ENCODE measurements at places on chromosomes 3 and 15.
A peak's percentile ranks its signal among the peaks of the same experiment; 100 is the strongest.

- peak overlapping the region; percentile 93 for H3K27ac ChIP-seq
- DNase-seq = peak; percentile 85
- peaks cover 12% of the 10 kb centered on the region for H3K4me1 ChIP-seq
- no peaks in the 10 kb centered on the region for H3K27me3 ChIP-seq
- H3K36me3 ChIP-seq = no peaks in the 10 kb centered on the region
Measured at GRCh38 chr3:187935623-187936156, 190.4 kb upstream of the BCL6 start.

DNA sequence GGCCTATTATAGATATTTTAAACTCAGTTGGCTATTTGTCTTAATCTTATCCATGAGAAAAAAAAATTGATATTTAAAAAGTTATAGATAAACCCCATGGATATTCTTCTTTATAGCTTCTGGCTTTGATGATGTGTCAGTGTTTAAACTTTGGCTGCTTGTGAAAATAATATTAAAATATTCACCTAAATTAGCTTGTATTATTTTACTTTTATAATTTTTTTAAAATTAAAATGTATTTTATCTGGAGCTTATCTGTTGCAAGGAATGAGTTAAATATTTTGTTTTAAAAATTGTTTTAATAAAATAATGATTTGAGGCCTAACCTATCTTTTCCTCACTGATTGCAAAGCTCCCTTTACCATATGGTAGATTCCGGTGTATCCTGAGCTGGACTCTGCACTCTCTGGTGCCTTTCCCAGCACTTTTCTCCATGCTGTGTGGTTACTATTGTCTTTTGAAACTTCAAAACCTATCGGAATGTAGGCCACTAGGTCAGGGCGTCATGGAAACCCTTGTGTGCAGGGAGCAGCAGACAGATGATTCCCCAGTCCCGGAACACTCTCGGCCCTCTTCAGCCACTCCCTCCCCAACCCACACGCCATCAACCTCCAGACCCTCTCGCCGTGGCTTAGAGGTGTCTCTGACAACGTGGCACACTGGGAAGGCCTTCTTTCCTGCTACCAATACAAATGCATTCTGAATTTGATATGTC is 252.3 kb upstream of the ATP10A start:
- H3K27me3 ChIP-seq = no peaks in the 10 kb centered on the region
- no peak for DNase-seq
- no peak overlapping the region for H3K4me3 ChIP-seq

- no peak for DNase-seq
- H3K4me1 ChIP-seq = no peaks in the 10 kb centered on the region
- H3K36me3 ChIP-seq = no peaks in the 10 kb centered on the region
- peak overlapping the region; percentile 72 for H3K27ac ChIP-seq
Measured at GRCh38 chr3:79012530-79012913, 755.3 kb downstream of the ROBO1 start.

- H3K4me1 ChIP-seq = peaks cover 5% of the 10 kb centered on the region
- H3K36me3 ChIP-seq = no peaks in the 10 kb centered on the region
- H3K27ac ChIP-seq = no peak overlapping the region
- no peaks in the 10 kb centered on the region for H3K27me3 ChIP-seq
Measured at GRCh38 chr15:70615435-70616310, 147.7 kb downstream of the UACA start.

DNA sequence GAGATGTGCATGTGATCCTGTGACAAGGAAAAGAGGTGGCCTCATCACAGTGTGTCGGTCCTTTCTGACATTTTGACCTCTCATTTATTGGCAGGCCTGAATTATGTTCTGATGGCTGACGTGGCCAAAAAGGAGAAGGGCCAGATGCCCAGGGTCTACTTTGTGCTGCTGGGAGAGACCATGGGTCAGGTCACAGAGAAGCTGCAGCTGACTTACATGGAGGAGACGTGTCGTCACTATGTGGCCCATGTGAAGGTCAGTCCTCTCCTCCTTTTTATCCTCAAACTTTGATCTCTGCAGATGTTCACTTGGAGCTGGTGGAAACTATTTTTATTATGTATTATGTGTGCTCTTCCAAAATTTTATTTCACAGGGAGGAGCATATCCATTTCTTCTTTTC is 319.3 kb upstream of the CTDSPL start:
- no peak overlapping the region for H3K4me3 ChIP-seq
- peaks cover 6% of the 10 kb centered on the region for H3K36me3 ChIP-seq
- no peaks in the 10 kb centered on the region for H3K27me3 ChIP-seq
- peaks cover 47% of the 10 kb centered on the region for H3K4me1 ChIP-seq

DNA sequence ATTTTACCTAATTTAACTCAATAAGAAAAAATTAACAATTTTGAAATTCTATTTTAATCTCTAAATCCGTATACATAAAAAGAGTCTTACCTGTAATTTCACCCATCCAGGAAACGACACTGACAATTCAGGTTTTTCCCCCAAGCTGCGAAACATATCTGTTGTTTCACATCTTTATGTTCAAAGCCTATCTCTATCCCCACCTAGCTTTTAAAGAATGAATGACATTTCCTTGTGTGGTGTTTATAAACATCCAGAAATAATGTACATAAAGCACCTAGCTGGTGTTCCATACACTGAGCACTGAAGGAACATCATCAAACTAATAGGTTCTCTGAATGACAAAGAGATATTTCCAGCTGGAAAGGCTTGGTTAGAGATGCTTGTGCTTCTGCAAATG is 867.8 kb downstream of the SQOR start:
- H3K27ac ChIP-seq = no peak overlapping the region
- H3K27me3 ChIP-seq = no peaks in the 10 kb centered on the region
- DNase-seq = no peak
- H3K4me3 ChIP-seq = no peak overlapping the region

GRCh38 chr3:30475038-30475808 is 131.2 kb upstream of the TGFBR2 start:
- H3K36me3 ChIP-seq = no peaks in the 10 kb centered on the region
- H3K4me1 ChIP-seq = no peaks in the 10 kb centered on the region
- H3K27ac ChIP-seq = no peak overlapping the region
- H3K27me3 ChIP-seq = no peaks in the 10 kb centered on the region
- DNase-seq = no peak

- no peak for DNase-seq
- no peaks in the 10 kb centered on the region for H3K36me3 ChIP-seq
- no peak overlapping the region for H3K4me3 ChIP-seq
- no peak overlapping the region for H3K27ac ChIP-seq
Measured at GRCh38 chr15:51536965-51537574, 85.5 kb downstream of the DMXL2 start.

- no peaks in the 10 kb centered on the region for H3K4me1 ChIP-seq
- no peak overlapping the region for H3K27ac ChIP-seq
- no peaks in the 10 kb centered on the region for H3K36me3 ChIP-seq
- no peak for DNase-seq
Measured at GRCh38 chr15:40829115-40829514, 607 bp upstream of the PPP1R14D start.

- DNase-seq = no peak
- no peaks in the 10 kb centered on the region for H3K27me3 ChIP-seq
- no peaks in the 10 kb centered on the region for H3K36me3 ChIP-seq
- no peak overlapping the region for H3K27ac ChIP-seq
- no peaks in the 10 kb centered on the region for H3K4me1 ChIP-seq
- H3K4me3 ChIP-seq = no peak overlapping the region
Measured at GRCh38 chr15:98914626-98915025, 93.0 kb downstream of the PGPEP1L start.

DNA sequence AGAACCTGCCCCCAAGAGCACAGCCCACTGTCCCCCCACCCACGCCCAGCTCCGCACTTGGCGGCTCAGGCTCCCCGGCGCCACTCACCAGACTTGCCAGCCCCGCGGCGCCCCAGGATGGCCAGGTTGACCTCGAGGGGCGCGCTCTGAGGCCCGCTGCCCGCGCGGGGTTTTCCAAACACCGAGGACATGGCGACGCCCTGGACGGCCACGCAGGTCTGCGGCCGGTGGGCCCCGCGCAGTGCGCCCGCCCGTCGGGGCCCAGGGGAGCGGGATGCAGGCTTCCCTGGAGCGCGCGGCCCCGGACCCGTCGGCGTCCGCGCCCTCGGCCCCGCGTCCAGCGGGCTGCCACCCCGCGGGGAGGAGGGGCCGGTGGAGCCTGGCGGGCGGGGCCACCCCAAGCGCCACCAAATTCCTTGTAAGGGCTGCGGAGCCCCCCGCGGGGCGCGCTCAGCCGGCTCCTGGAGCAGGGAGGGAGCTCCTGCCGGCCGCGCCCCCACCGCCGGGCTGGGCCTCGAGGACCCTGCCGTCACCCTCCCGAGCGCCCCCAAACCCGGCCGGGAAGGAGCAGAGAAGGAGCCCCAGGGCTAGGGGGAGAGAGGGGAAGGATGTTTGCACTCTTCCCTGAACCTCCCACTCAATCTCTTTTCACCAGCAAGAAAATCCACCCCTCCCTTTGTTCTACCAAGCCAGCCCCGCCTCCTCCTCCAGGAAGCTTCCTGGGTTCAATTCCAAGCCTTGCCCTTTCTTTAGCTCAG is at the start of gene RASL12:
TSS of gene RASL12 (minus strand) at position 347 of the 758 bp plus-strand sequence. CDS start at position 191, 156 bp downstream.
- H3K27me3 ChIP-seq = peaks cover 2% of the 10 kb centered on the region
- no peaks in the 10 kb centered on the region for H3K36me3 ChIP-seq
- peak within 1 kb of the TSS; percentile 65 for H3K4me3 ChIP-seq
- peaks cover 33% of the 10 kb centered on the region for H3K4me1 ChIP-seq
- H3K27ac ChIP-seq = peak within 1 kb of the TSS; percentile 59

GRCh38 chr3:170356596-170357175 is 829 bp upstream of the SKIL start:
- peak overlapping the region; percentile 93 for H3K27ac ChIP-seq
- H3K36me3 ChIP-seq = peaks cover 12% of the 10 kb centered on the region
- H3K27me3 ChIP-seq = no peaks in the 10 kb centered on the region

DNA sequence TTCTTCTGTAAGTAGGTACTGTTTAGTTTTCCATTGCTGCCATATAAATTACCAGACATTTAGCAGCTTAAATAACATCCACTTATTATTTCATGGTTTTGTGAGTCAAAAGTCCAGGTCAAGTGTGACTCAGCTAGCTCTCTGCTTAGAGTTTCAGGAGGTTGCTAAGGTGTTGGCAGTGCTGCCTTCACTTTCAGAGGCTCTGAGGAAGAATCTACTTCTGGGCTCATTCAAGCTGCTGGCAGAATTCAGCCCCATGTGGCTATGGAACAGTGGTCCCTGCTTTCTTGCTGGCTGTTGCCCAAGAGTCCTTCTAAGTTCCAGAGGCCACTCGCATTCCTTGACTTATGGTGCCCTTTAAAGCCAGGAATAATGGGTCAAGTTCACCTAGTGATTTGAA is 4.5 kb downstream of the CFAP44 start:
- H3K4me3 ChIP-seq = no peak overlapping the region
- peaks cover 9% of the 10 kb centered on the region for H3K36me3 ChIP-seq
- no peak for DNase-seq

DNA sequence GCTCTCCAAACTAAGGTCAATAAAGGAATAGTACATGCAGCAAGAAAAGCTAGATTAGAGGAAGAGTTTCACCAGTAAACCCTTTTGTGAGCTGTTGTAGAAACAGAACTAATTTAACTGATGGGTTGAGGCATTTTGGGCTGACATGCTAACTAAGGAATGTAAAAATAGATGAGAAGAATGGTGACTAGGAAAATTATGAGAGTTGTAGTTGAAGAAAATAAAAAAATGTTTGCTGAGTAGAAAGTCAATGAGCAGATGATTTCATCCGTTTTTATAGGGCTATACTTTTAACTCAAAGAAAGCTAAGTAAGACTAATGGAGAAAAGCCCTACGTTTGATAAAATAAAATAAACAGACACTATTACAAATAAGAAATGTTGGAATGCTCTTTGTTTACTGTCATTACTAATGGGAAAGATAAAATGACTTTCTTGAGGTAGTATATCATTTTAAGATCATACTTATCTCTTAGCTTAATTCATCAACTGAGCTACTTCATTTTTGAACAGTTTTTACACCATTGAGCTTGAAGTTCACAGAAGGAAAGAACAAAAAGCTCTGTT is 209.4 kb upstream of the DPH6 start:
- no peaks in the 10 kb centered on the region for H3K27me3 ChIP-seq
- DNase-seq = no peak
- no peaks in the 10 kb centered on the region for H3K36me3 ChIP-seq
- H3K27ac ChIP-seq = no peak overlapping the region

GRCh38 chr3:8773941-8774542 is 4.6 kb upstream of the OXTR start:
- H3K27ac ChIP-seq = no peak overlapping the region
- peaks cover 2% of the 10 kb centered on the region for H3K4me1 ChIP-seq
- no peak for DNase-seq
- no peak overlapping the region for H3K4me3 ChIP-seq

GRCh38 chr3:11367143-11367693 is 95.0 kb downstream of the ATG7 start:
- H3K36me3 ChIP-seq = peaks cover 30% of the 10 kb centered on the region
- no peak overlapping the region for H3K4me3 ChIP-seq
- H3K4me1 ChIP-seq = peaks cover 29% of the 10 kb centered on the region
- H3K27ac ChIP-seq = peak overlapping the region; percentile 74

GRCh38 chr3:43699864-43700263 is 9.1 kb downstream of the ABHD5 start:
- H3K4me3 ChIP-seq = no peak overlapping the region
- peaks cover 12% of the 10 kb centered on the region for H3K4me1 ChIP-seq
- no peaks in the 10 kb centered on the region for H3K27me3 ChIP-seq
- no peak for DNase-seq

DNA sequence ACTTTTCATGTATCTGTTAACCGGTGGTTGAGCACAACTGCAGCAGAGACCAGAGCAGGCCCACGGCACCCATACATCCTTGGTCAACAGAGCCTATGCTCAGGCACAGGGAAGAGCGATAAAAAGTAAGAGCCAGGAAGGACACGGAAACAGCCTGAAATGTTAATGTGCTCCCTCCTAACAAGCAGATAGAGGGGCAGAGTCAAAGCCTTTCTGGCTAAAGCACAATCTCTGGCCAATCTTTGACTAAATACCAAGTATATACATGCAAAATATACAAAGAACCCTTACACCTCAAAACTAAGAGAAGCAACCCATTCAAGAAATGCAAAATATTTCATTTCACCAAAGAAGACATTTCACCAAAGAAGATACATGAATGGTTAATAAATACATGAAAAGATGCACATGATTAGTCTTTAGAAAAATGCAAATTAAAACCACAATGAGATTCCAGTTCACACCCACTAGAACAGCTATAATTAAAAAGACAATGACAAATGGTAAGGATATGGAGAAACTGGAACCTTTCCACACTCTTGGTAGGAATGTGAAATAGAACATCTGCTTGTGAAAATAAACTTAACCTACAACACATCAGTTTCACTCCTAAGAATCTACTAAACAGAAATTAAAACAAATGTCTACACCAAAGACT is 88.0 kb downstream of the OSBPL10 start:
- H3K4me1 ChIP-seq = no peaks in the 10 kb centered on the region
- no peaks in the 10 kb centered on the region for H3K36me3 ChIP-seq
- H3K4me3 ChIP-seq = no peak overlapping the region
- no peak overlapping the region for H3K27ac ChIP-seq
- DNase-seq = no peak
- H3K27me3 ChIP-seq = no peaks in the 10 kb centered on the region

- H3K27ac ChIP-seq = no peak overlapping the region
- no peak overlapping the region for H3K4me3 ChIP-seq
- peak; percentile 43 for DNase-seq
- H3K36me3 ChIP-seq = no peaks in the 10 kb centered on the region
- H3K4me1 ChIP-seq = peaks cover 40% of the 10 kb centered on the region
- no peaks in the 10 kb centered on the region for H3K27me3 ChIP-seq
Measured at GRCh38 chr3:52005571-52005986, 9.9 kb upstream of the RPL29 start.
